Stimulated activated CD8-positive, alpha-beta memory T cell treated with anti-CD3 and anti-CD28 coated beads, Interleukin-7, amount 100 ng/mL, for 1 hour (primary cell): ENCODE measurements at places on chromosomes 7 and 10.

- peak; percentile 6 for DNase-seq
These were observed 16.1 kb upstream of the LAMB4 start for GRCh38 chr7:108146070-108146842.

GRCh38 chr7:45589061-45589460 lies 14.9 kb downstream of the ADCY1 start:
- DNase-seq, result no peak

- DNase-seq, result no peak
These were observed 31.5 kb downstream of the SLC18A2 start for GRCh38 chr10:117272195-117273076.

- DNase-seq, result no peak
These were observed 42.0 kb upstream of the PCLO start for GRCh38 chr7:83204715-83205114.

DNA sequence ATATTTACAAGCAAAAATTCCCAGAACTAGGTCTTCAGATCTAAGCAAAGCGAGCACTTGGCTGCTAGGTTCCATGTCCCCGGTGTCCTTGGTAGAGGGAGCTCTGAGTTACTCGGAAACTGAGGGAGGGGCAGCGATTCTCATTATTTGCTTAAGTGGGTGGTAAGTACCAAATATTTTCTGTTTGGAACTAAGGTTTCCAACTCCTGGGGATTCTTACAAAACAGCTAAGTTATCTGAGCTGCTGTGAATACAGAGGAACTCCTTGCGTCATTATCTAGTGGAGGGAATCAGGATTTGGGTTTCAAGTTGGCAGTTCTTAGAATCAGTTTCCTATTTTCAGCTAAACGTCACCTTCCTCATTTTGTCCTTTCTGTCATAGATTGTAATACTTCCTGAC lies 76.8 kb upstream of the IKZF1 start:
- DNase-seq, result no peak

- DNase-seq, result peak; percentile 11
These were observed at the start of gene SAMD9 for GRCh38 chr7:93117852-93118530. Gene SAMD9, minus strand, starts transcription at chr7:93117979. Its CDS starts 11,882 bp downstream, at chr7:93106097.

- no peak for DNase-seq
These were observed 96.3 kb downstream of the OAT start for GRCh38 chr10:124322191-124322980.

DNA sequence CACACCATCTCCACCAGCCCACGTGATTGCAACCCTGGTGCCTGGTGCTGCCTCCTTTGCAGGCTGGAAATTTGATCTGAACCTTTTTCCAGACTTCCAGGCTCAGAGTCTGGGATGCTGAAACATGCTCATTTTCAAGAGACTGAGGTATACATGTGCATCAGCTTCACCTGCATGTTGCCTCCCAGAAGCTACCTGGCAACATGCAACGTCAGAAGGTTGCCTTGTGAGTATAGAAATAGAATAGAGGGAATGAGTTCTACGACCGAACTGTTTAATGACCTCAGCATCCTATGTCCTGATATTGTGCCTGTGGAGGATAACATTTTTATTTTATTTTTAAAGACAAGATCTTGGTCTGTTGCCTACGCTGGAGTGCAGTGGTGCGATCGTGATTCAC lies 1.9 kb upstream of the ZNF212 start:
- DNase-seq, result no peak

DNA sequence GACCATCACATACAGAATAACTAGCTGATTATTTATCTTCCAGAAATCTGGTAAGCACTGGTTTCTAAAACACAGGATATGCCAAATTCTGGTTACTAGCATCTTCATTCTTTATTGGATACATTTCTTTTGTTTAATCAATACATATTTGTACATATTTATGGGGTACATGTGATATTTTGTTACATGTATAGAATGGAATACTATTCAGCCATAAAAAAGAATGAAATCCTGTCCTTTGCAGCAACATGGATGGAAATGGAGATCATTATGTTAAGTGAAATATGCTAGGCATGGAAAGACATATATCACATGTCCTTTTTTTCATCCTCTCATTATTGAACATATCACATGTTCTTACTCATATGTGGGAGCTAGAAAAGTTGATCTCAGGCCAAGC lies 32.7 kb upstream of the PURB start:
- no peak for DNase-seq

DNA sequence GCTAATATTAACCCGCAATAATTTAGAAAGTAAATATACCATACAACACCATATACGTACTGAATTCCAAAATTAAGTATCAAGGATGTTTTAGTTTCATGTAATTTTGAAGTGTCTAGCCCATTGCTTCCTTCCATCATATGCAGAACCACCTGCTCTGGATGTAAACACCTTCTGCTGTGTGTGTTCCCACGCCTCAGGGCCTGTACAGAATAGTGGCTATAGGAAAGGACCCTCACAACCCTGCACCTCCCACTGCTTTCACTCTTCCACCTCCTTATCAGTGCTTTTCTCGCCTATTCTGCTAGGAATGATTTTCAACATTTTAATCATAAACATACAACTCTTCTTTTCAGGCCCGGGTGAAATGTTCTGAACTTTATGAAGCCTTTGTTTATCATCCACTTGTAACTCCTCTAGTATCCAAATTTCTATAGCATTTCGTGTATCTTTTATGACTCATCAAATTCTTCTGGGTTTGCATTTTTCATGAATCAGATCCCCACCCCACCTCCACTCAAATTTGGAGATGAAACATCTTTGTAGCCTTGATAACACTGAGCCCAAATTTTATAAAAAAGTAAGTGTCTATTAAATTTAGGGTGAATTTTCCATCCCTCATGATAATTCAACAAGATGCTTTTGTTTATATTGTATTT lies 1106.8 kb upstream of the C7orf33 start:
- DNase-seq, result no peak

GRCh38 chr7:138259675-138260074 lies 183.4 kb downstream of the AKR1D1 start:
- DNase-seq, result no peak

GRCh38 chr10:21519941-21520436 lies 5.5 kb downstream of the SKIDA1 start:
- no peak for DNase-seq

DNA sequence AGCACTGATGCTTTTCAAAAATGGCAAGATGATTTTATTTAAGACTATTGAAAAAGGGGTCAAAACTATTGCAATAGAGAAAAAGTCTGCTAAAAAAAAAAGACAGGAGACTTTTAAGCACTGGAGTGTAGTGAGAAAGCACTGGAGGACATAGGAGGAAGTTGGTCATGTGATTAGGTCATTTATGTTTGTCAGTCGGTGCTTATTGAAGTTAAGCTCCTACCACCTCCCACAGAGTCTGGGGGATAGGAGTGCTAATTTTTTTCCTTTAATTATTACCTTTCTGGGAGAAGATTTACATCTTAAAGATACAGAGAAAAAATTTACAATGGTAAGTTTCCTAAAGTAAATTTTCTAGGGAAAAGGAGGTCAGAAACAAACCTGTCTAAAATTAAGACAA lies 80.2 kb upstream of the TMEM229A start:
- DNase-seq, result no peak
